ENCODE measurements at places on chromosomes 6 and 20.
A peak's percentile ranks its signal among the peaks of the same experiment; 100 is the strongest.

DNA sequence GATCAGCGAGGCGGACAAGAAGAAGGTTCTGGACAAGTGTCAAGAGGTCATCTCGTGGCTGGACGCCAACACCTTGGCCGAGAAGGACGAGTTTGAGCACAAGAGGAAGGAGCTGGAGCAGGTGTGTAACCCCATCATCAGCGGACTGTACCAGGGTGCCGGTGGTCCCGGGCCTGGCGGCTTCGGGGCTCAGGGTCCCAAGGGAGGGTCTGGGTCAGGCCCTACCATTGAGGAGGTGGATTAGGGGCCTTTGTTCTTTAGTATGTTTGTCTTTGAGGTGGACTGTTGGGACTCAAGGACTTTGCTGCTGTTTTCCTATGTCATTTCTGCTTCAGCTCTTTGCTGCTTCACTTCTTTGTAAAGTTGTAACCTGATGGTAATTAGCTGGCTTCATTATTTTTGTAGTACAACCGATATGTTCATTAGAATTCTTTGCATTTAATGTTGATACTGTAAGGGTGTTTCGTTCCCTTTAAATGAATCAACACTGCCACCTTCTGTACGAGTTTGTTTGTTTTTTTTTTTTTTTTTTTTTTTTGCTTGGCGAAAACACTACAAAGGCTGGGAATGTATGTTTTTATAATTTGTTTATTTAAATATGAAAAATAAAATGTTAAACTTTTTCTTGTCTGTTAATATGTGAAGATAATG is 2.2 kb downstream of the HSPA1B start:
- no peak for DNase-seq

- DNase-seq: no peak
Observed at GRCh38 chr20:19944772-19945459, 72.2 kb upstream of the NAA20 start.

- DNase-seq: no peak
Observed at GRCh38 chr6:106858653-106859092, 115.9 kb downstream of the CD24 start.

- no peak for DNase-seq
Observed at GRCh38 chr6:79635232-79635543, 4.1 kb downstream of the SH3BGRL2 start.

- no peak for DNase-seq
Observed at GRCh38 chr6:149615805-149616204, 32.7 kb downstream of the KATNA1 start.

DNA sequence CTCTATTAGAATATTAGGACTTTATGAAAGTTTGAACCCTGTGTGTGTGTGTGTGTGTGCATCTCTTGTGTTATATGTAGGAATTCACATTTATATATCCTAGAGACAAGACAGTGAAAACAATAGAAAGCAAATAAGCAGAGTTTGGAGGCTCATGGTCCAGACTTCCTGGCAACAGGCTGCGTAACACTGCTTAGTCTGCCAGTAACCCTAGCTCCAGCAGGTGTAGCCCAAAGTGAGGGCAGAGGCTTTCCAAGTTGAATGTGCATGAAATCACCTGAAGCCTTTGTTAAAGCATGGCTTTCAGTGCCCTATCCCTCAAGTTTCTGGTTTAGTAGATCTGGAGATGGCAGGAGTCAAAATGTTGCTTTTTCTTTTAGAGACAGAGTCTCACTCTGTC is 569.9 kb downstream of the KIF16B start:
- no peak for DNase-seq

- DNase-seq: no peak
Observed at GRCh38 chr20:62837790-62838127, 20.9 kb downstream of the COL9A3 start.

DNA sequence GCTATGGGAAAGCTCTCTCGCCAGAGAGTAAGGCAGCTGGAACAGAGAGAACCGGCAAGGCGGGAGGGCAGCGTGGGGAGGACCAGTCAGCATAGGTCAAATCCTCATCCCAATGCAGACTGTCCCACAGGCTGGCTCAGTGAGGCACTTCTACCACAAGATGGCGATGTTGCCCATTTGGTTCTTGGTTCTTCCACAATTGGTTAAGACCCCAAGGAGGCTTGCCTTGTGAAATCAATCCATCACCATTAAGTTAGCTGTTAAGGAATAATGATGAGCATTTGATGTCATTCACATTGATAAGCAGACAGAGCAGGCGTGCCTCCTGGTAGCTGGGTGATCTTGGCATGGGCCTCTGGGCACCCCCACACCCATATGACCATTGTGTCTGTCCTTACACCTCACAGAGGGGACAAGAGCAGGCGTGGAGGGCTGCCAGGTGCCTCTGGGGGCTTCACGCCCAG is 2.4 kb downstream of the CSTL1 start:
- DNase-seq: peak; percentile 45

DNA sequence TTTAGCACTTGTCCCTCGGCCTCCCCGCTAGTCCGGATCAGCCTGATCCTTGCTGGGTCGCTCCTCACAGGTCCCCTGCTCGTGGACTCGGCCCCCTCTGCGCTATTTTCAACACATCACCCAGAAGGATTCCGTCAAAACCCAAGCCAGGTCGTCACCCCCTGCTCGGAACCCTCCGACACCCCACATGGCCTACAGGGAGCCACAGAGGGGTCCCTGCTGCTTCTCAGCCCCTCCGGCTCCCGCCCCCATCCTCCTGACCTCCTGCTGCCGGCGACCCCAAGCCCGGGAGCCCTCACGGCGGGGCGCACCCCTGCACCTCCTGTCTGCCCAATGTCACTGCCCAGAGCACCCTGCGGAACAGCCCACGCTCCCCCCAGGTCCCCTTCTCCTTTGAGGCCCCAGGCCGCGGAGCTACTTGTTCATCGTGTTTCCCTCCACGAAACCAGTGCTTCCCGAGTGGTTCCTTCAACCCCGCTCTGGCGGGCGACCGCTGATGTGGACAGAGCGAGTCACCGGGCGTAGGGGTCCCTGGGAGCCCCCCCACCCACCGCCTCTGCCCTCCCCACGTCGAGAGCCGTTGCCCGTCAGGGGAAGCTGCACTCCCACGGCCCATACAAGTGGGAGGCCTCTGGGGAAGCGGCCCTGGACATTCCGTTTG is 638 bp upstream of the MYL9 start:
- DNase-seq: no peak

- no peak for DNase-seq
Observed at GRCh38 chr6:37160922-37161778, 8.8 kb upstream of the PIM1 start.

- no peak for DNase-seq
Observed at GRCh38 chr6:140940251-140940925, 1192.3 kb upstream of the GJE1 start.

DNA sequence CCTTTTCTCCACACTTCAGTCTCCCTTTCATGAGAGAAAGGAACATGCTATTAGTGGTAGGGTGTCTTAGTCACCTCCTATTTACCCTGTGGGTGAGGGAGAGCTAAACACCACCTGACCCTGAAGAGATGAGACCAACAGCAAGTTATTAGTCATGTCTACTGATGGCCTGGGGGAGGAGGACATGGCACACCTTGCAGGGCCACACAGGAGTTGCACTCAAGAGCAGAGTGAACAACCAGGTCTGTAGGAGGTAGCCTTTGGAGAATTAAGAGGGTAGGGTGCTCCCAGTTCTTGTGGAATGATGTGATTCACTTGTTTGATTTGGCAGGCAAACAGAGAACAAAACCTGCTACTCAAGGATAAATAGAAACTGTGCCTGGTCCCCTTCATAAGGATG is 82.7 kb upstream of the FABP7 start:
- no peak for DNase-seq

DNA sequence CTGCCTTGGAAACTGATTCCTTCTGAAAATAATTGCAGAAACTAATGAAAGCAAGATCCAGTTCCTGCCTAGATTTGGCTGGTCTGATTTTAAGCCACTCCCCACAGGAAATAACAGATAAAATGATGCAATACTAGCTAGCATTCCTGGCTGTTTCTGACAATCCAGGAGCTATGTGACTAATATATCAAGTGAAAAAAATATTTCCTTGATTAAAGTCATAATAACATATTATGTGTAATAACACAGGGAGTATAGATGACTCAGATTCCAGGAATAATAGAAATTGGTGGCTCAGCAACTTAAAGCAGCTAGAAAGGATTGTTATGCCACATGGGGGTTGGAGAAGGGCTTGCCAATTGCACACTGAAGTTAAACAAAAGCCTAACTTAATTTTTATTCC is 182.7 kb upstream of the SALL4 start:
- no peak for DNase-seq

GRCh38 chr6:25431306-25431974 is 152.3 kb downstream of the CARMIL1 start:
- DNase-seq: no peak

GRCh38 chr6:170178561-170179477 is 112.1 kb downstream of the DLL1 start:
- no peak for DNase-seq

- DNase-seq: peak; percentile 42
Observed at GRCh38 chr6:30259140-30260035, 46.2 kb upstream of the TRIM26 start.

- DNase-seq: no peak
Observed at GRCh38 chr6:119201480-119201879, 123.0 kb upstream of the FAM184A start.

GRCh38 chr20:39290575-39290974 is 328.4 kb downstream of the DHX35 start:
- DNase-seq: no peak

DNA sequence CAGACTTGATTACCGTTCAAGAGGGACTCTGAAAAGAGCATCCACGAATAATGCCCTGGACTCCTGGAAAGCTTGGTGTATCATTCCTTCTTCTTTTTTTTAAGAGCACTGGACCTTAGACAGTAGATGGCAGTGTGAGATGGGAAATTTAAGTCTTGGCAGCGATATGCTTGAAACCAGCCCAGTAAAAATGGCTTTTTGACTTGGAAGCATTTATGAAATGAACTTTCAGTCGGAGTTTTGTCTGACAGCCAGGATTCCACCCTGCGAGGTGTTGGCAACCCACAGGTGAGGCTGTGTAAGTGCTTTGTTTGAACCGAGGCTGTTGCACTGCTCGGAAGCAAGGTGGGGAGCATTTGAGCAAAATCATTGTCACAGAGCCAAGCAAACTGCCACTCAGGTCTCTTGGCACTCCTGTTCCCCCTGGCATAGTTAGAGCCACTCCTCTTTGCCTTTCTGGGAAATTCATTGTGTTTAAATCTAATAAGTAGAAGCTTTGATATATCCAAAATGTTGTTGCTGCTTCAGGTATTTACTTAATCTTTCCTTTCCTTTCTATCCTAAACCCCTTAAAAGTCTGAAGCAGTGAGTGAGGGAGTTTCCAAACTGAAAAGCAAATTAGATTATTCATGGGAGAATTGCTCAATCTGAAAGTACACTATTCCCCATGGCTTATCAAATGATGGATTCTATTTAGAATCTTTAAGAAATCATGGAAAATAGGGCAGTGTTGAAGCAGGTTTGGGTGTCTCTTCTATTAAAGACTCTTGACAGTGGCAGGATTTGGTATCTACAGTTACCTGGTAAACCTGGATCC is 272.8 kb upstream of the SLC35B3 start:
- DNase-seq: no peak

DNA sequence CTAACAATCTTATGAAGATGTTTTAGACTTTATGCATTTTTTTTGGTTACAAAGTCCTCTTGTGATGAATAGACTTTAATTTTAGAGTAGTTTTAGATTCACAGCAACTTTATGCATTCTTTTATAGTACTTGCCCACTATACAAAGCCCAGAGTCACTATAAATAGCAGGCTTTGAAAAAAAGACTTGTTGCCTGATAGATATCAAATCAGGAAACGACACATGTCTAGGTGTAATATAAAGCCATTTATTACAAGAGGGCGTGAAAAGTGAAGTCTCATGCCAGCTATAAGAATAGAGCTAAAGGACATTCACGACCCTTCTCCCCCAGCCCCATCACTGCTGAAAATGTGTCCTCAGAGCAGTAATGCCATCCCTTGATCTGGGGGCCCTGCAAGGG is 78.0 kb upstream of the MRPS10 start:
- DNase-seq: no peak

GRCh38 chr6:166559211-166559610 is 27.3 kb downstream of the RAMACL start:
- DNase-seq: no peak

GRCh38 chr20:46823271-46823751 is 71.3 kb upstream of the EYA2 start:
- no peak for DNase-seq

DNA sequence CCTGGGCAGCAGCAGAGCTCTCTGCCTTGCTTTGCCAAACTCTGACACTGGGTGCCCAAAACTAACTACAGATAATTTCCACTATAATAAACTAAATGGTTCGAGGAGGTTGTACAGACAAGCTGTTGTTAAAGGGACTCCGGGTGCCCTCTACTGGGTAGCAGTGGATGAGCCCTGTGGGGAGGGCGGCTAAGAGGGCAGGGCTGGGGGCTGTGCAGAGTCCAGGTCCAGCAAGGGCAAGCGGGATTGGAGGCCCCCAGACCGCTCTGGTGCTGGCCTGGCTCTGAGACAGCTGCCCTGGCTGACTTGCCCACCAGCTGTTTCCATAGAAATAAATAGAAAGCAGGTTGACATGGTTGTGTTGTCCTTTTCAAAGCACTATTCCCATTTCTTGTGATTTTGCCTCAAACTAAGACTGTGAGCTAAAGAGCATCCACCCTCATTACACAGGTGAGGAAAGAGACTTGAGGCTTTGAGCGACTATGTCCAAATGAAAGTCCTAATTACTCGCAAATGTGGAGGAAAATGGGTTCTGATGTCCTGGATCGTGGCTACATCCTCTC is 167.6 kb upstream of the CST7 start:
- DNase-seq: no peak

GRCh38 chr6:162387718-162388382 is 339.7 kb downstream of the PRKN start:
- no peak for DNase-seq

DNA sequence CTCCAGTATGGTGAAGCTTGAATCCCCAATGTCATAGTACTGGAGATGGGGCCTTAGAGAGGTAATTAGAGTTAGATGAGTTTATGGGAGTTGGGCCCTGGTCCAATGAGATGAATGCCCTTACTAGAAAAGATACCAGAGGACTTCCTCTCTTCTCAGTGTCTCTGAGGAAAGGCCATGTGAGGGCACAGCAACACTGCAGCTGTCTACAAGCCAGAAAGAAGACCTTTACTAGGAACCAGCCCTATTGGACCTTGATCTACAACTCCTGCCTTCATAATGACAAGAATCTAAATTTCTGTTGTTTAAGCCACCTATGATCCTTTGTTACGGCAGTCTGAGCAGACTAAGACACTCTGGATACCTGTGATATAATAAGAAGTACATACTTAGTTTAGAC is 31.4 kb upstream of the AKAP7 start:
- no peak for DNase-seq

- DNase-seq: no peak
Observed at GRCh38 chr6:125888989-125889656, 67.4 kb upstream of the HINT3 start.

DNA sequence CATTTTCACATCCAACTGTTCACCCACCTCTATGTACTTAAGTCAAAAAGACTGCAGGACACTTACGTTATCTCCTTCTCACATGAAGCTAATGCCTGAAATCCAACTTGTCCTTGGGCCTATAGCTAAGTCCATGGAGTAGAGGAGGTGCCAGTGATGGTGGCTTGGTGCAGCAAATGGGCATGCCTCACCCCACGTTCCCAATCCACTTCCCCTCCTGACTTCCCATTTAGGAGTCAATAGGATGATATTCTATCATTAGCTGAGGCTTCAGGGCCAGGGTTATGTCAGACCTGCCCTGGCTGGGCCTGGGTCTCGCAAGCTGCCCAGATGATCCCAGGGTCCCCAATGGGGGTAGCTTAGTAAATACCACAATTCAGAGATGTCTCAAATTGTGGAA is 410.4 kb downstream of the MAFB start:
- no peak for DNase-seq

- no peak for DNase-seq
Observed at GRCh38 chr20:437787-438486, 24.4 kb downstream of the TBC1D20 start.

Measured in stimulated activated CD8-positive, alpha-beta memory T cell treated with anti-CD3 and anti-CD28 coated beads, Interleukin-4, amount 100 ng/mL, for 24 hours (primary cell).